ENCODE measurements at places on chromosomes 11 and 22. TPM values are rescaled to one million over a fixed set of nuclear protein-coding genes. Genes with fewer than 3 reads are reported as not detected.

DNA sequence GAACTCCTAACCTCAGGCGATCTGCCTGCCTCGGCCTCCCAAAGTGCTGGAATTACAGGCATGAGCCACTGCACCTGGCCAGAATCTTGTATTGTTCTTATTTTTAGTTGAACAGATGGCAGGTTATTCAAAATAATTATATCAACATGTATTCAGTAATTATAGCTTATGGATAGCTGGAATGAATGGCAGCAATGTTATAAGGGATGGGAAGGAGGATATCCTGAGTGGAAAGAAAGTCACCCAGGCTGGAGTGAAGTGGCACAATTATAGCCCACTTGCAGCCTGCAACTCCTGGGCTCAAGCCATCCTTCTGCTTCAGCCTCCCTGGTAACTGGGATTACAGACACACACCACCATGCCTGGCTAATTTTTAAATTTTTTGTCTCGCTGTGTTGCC, 88.1 kb downstream of the MED15 start:
- DNase-seq: no peak

DNA sequence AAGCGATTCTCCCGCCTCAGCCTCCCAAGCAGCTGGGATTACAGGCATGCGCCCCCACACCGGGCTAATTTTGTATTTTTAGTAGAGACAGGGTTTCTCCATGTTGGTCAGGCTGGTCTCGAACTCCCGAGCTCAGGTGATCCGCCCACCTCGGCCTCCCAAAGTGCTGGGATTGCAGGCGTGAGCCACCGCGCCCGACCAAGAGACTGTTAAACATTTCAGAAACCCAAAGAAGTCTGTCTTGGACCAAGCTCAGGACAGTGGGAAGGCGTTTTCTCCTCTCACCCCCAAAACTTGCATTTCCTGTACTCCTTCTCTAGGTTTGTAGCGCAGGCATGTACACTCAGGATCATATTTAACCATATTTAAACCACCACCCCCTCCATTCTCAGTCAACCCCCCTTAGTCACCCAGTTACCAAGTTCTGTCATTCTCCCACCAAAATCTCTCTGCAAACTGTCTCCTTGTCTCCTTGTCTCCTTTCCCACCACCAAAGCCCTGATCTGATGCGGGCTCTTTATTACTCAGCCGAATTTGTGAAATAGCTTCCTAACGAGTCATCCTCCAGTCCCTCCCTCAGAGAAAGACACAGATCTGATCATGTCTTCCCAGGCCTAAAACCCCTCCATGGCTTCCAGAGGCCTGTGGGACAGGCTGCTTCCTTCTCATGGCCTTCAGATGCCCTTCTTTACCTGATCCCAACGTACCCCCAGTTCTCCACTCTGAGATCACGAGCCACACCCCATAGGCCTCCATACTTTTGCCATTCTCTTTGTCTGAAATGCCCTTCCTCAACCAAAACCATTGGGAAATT, 29.0 kb upstream of the CREB3L1 start:
- DNase-seq: no peak

DNA sequence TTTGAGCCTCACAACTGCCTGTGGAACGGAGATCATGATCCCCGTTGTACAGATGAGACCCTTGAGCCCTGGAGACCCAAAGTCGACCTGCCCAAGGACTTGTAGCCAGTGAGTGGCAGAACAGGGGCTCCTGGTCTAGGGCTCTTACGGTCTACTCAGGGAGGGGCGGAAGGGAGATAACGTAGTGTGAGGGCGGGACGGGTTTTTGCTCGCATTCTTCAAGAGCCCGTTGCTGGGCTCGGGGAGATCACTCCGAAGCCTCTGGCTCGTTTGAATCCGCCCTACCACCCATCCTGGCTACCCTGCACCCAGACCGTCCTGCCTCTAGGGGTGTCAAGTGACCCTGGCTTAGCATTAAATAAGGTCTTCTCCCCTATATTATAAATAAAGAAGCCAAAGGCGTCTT, 639 bp downstream of the CRY2 start:
- DNase-seq: peak; percentile 38

GRCh38 chr11:57210781-57211180, 26.3 kb downstream of the APLNR start:
- no peak for DNase-seq

DNA sequence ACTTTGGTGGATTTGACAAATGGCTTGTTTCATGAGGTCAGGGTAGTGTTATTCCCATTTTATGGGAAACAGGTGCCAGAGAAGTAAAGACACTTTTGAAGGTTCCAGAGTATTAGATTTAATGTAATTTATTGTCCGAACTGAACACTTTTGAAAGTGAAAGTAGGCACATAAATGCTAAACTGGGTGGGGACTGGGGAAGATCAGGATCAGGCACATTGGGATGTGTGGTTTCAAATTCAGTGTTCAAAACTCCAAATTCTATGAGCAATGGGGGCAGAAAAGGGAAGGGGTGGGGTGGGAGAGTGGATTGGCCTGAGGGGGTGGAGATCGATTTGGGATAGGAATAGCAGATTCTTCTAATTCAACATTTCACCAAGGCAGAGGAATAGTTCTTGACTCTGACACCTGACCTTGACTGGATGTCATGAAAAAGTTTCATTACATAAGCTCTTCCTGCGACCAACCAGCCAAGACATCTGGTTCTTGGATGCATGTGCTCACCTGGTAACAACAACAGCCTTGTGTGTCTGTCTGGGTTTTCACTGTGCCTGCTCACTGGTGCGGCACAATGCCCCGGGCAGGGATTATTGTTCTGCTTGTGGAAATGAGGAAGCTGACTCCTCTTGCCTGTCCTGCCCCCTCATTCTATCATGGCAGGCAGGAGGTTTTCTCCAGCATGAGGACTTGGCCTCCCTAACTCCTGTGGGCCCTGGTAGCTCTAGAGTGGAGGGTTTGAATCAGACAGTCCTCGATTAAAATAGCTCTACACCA, 10.8 kb downstream of the PPFIBP2 start:
- no peak for DNase-seq

GRCh38 chr11:74550991-74551753, 41.2 kb upstream of the POLD3 start:
- DNase-seq: no peak

- no peak for DNase-seq
Measured at GRCh38 chr22:27585141-27585540, 216.4 kb downstream of the MN1 start.

GRCh38 chr11:69655479-69656428, 14.8 kb downstream of the CCND1 start:
- DNase-seq: no peak

FOLR2 gene
- not detected for total RNA-seq

SLC6A5 gene
- total RNA-seq: not detected

PLAAT4 gene
- 269 TPM for total RNA-seq

RHOD gene
- total RNA-seq: 24.7 TPM
